ENCODE measurements at places on chromosomes 16 and 17.
A peak's percentile ranks its signal among the peaks of the same experiment; 100 is the strongest.

DNA sequence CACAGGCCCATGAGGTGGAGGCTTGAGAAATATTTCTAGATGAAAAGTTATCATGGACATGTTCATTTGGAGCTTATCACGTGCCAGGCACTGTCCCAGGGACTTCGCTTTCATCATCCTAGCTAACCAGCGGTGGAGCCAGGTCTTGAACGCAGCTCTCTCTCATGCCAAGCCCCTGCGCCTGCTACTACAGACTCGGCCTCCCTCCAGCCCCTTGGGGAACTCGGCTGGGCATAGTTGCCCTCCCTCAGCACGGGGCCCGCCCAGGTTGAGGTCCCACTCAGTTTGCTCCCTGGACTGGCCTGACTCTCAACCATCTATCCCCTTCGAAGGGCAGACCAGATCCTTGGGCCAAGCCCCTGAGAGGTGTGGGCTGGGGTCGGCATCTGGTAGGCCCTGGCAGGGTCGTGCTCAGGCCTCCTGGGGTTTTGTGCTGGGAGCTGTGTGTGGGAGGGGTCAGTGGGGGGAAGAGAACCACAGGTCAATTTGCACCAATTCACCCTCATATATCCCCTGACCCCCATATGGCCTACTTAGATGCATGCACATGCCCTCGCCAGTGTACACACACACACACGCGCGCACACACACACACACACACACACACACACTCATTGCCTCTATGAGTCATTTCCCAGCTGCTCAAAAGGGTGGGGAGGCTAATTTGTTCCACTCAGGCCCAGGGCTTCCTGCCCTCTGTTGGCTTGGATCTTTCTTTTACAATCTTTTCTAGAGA lies 12.1 kb upstream of the SCN4A start:
- peak; percentile 49 for DNase-seq

DNA sequence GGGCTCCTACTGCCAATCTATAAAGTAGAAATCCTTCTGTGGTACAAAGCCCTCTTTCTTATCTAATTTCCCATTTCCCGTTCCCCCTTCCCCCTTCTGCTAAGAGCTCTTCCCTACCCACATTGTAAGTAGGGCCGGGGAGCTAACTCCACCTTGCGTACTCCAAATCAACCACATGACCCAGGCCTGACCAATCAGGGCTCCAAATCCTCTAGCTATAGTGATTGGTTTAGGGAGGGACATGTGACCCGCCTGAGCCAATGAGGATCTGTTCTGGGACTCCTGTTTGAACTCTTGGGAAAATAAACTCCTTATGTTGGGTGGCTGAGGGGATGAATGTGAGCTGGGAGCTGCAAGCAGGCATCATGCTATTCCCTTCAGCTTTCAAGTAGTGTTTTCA lies 40.9 kb upstream of the MEOX1 start:
- no peak for DNase-seq

DNA sequence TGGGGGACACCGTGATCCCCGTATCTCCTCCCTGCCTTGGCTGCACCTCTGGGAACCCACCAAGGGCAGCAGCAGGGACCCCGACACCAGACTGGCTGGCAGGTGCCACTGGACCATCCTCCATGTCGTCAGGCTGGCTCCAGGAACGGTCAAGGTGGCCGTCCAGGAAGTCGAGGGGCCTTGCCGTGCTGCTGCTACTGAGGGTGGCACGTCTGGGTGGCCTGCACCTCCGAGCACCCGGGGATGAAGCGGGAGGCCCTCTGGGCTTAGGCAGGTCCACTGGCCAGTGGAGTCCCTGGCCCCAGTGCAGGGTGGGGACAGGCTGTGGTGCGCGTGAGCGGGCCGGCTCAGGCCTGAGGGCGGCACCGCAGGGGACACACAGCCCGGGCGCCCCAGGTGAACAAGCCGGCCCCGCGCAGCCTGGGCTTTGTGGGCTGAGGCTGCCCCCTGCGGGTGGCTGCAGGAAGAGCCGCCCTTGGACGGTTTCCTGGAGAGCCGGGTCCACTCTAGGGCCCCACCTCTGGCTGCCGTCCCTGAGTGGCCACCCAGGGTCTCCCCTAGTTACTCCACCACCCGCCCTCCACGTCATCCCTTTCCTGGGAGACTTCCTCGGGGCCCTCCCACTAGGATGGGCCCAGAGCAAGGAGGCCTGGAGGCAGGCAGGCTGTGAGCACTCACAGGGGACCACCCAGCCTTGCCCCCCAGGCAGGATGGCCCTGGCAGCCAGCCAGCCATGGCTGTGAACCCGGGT lies 42.8 kb upstream of the ZC3H18 start:
- DNase-seq: peak; percentile 45

GRCh38 chr16:31118223-31119155 lies 1.0 kb downstream of the KAT8 start:
- DNase-seq: no peak

DNA sequence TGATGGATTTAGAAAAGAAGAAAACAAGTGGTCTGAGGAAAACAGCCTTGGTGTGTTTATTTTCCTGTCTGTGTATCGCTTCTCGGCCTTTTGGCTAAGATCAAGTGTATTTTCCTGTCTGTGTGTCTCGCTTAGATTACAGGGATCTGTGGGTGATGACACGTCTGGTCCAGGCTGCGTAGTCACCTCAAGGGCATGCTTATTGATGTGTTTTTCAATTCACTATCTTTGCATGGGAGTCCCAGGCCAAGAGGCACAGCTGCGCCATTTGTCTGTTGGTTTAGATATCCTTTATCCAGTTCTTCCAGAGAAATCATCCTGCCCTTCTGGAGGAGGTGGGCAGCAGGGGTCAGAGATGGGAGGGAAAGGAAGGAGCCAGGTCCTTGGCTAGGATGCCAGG lies 47.1 kb upstream of the STH start:
- no peak for DNase-seq

All from stimulated activated CD4-positive, alpha-beta T cell treated with anti-CD3 and anti-CD28 coated beads, TNF-alpha, amount 100 ng/mL, for 4 hours (primary cell).